ENCODE measurements at places on chromosomes 11 and 22. TPM values are rescaled to one million over a fixed set of nuclear protein-coding genes. Genes with fewer than 3 reads are reported as not detected.

The MMP1 gene
- total RNA-seq = 281 TPM

The DDI1 gene
- under 0.01 TPM for total RNA-seq

The CNIH2 gene
- 0.43 TPM for total RNA-seq

The SSTR3 gene
- total RNA-seq = not detected

The E2F8 gene
- total RNA-seq = 2.2 TPM

The RFPL1 gene
- not detected for total RNA-seq

The CHRDL2 gene
- total RNA-seq = not detected

The DGAT2 gene
- total RNA-seq = 0.43 TPM

The ATG2A gene
- 13.2 TPM for total RNA-seq

The TEX54 gene
- total RNA-seq = not detected

The BMAL1 gene
- total RNA-seq = 10.4 TPM

The SLC6A5 gene
- not detected for total RNA-seq

The ELF5 gene
- under 0.01 TPM for total RNA-seq

The HOATZ gene
- not detected for total RNA-seq

The ASPHD2 gene
- 2.2 TPM for total RNA-seq

The OSM gene
- total RNA-seq = 0.43 TPM

The RAG2 gene
- total RNA-seq = not detected

The FOLR2 gene
- total RNA-seq = not detected

The TREH gene
- not detected for total RNA-seq

The B3GAT1 gene
- total RNA-seq = not detected

The CECR2 gene
- not detected for total RNA-seq

The DGKZ gene
- 63.1 TPM for total RNA-seq

The APOBEC3F gene
- total RNA-seq = 4.8 TPM

The GTF2H1 gene
- total RNA-seq = 92.0 TPM

The TMEM121B gene
- total RNA-seq = under 0.01 TPM

The SGSM1 gene
- not detected for total RNA-seq

The TEX12 gene
- 0.32 TPM for total RNA-seq

The DCPS gene
- total RNA-seq = 12.9 TPM

The PHOX2A gene
- total RNA-seq = not detected

The F2 gene
- not detected for total RNA-seq

The ISX gene
- not detected for total RNA-seq

The OR56A1 gene
- under 0.01 TPM for total RNA-seq

The SLN gene
- not detected for total RNA-seq

The PIWIL4 gene
- 0.86 TPM for total RNA-seq

The GAL3ST1 gene
- total RNA-seq = not detected

The P2RX3 gene
- not detected for total RNA-seq

The NLRP6 gene
- not detected for total RNA-seq

The CABP4 gene
- not detected for total RNA-seq

Data from fibroblast of villous mesenchyme (primary cell).